Smooth muscle cell of the pulmonary artery (primary cell): ENCODE measurements at places on chromosomes 11 and 22. TPM values are rescaled to one million over a fixed set of nuclear protein-coding genes. Genes with fewer than 3 reads are reported as not detected.

Gene OR5B21
- not detected in 2 replicates for total RNA-seq

Gene H19
- 11.4 and 65.2 TPM in 2 replicates for total RNA-seq

Gene OR4A16
- total RNA-seq, result not detected in 2 replicates

Gene DSCAML1
- not detected in 2 replicates for total RNA-seq

Gene PRR33
- not detected in 2 replicates for total RNA-seq

Gene NXPE2
- total RNA-seq, result 0.07 TPM in 2 replicates

Gene TRIM29
- 0.20 and 0.33 TPM in 2 replicates for total RNA-seq

Gene NRGN
- total RNA-seq, result 0.17 and 0.20 TPM in 2 replicates

Gene MRGPRE
- 0.20 TPM in 1 of 2 replicates, not detected in the other for total RNA-seq

Gene MMP11
- total RNA-seq, result 37.1 and 38.2 TPM in 2 replicates

Gene B4GALNT4
- total RNA-seq, result 2.2 and 11.6 TPM in 2 replicates

Gene APOA5
- total RNA-seq, result not detected in 2 replicates

Gene OR4P4
- not detected in 2 replicates for total RNA-seq

Gene MPPED1
- not detected in 2 replicates for total RNA-seq

Gene STIM1
- 48.1 and 59.5 TPM in 2 replicates for total RNA-seq

Gene SMTNL1
- total RNA-seq, result not detected in 2 replicates

Gene MRGPRX2
- not detected in 2 replicates for total RNA-seq

Gene OR8B2
- total RNA-seq, result not detected in 2 replicates

Gene TSSK2
- not detected in 2 replicates for total RNA-seq

Gene SPDYC
- not detected in 2 replicates for total RNA-seq

Gene HORMAD2
- total RNA-seq, result not detected in 2 replicates

Gene FXYD6
- total RNA-seq, result 0.10 and 0.26 TPM in 2 replicates

Gene PDGFB
- 0.33 and 0.40 TPM in 2 replicates for total RNA-seq
